ENCODE measurements at places on chromosomes 4 and X. TPM values are rescaled to one million over a fixed set of nuclear protein-coding genes. Genes with fewer than 3 reads are reported as not detected.

The SPANXB1 gene
- not detected for total RNA-seq

The FRMPD3 gene
- total RNA-seq: 24.9 TPM

The MAGEA2 gene
- 2.7 TPM for total RNA-seq

The MGARP gene
- 0.69 TPM for total RNA-seq

The XG gene
- total RNA-seq: not detected

The FAM47E gene
- 2.9 TPM for total RNA-seq

The MAML3 gene
- total RNA-seq: 59.4 TPM

The OTC gene
- total RNA-seq: not detected

The FREM3 gene
- total RNA-seq: not detected

DNA sequence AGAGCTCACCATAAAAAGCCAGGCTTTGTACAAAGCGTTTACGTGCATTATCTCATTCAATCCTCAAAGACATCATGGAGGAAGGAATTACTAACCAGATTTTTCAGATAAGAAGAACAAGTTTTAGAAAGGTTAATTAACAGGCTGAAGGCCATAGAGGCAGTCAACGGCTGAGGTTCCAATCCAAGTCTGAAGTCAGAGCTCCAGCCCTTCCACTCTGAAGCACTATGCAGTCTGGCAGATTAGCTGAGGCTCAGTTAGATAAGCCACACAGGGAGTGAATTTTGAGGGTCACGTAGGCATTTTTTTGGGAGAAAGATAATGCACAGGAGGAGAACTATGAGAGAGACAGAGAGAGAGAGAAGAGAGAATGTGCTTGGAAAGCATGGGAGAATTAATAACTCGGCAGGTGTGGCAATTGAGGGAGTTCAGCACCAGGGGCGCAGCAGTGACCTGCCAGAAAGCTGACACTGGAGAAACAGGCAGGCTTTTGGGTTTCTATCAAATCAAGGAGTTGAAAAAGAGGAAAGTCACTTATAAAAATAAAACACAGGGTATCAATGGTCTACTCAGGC is 116.5 kb upstream of the NAP1L5 start:
- H3K27me3 ChIP-seq: no peaks in the 10 kb centered on the region
- no peak overlapping the region for H3K27ac ChIP-seq
- H3K36me3 ChIP-seq: no peaks in the 10 kb centered on the region
- DNase-seq: no peak
- H3K4me3 ChIP-seq: no peak overlapping the region

DNA sequence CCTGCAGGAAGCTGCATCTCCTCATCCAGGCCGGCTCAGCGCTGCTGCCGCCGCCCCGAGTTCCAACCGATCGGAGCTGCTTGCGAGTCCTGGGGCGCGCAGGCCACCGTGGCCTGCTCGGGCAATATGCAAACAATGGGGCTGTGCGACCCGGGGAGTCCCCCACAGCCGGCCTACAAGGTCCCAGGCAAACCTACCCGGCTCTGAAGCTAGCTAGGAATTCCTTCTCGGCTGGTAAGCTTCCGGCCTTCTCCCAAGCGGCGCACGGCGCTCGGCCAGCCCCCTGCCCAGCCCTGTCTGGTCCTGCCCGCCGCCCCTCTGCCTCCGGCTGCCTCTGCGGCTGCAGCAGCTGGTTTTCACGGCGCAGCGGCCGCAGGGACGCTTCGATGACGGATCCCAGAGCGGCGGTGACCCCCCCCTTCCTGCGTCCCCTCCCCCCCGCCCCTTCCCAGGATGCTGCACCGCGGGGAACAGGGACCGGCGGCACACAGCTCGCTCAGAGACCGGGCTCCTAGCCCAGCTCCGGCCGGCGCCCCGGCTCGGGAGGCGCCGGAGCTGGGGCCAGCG is 59.4 kb downstream of the TSC22D3 start:
- H3K36me3 ChIP-seq: no peaks in the 10 kb centered on the region
- DNase-seq: peak; percentile 73
- H3K27ac ChIP-seq: peak overlapping the region; percentile 95
- H3K4me1 ChIP-seq: peaks cover 9% of the 10 kb centered on the region

GRCh38 chr4:2306773-2307410 is 45.0 kb upstream of the MXD4 start:
- no peaks in the 10 kb centered on the region for H3K4me1 ChIP-seq
- no peak overlapping the region for H3K27ac ChIP-seq
- peaks cover 8% of the 10 kb centered on the region for H3K36me3 ChIP-seq
- no peak for DNase-seq

- H3K27me3 ChIP-seq: no peaks in the 10 kb centered on the region
- no peaks in the 10 kb centered on the region for H3K4me1 ChIP-seq
- no peak for DNase-seq
- no peaks in the 10 kb centered on the region for H3K36me3 ChIP-seq
Measured at GRCh38 chr4:20124317-20125026, 127.2 kb upstream of the SLIT2 start.

GRCh38 chr4:172826346-172826745 is 342.3 kb upstream of the GALNT7 start:
- no peak overlapping the region for H3K4me3 ChIP-seq
- no peaks in the 10 kb centered on the region for H3K36me3 ChIP-seq
- H3K27me3 ChIP-seq: peaks cover 2% of the 10 kb centered on the region
- H3K27ac ChIP-seq: no peak overlapping the region

DNA sequence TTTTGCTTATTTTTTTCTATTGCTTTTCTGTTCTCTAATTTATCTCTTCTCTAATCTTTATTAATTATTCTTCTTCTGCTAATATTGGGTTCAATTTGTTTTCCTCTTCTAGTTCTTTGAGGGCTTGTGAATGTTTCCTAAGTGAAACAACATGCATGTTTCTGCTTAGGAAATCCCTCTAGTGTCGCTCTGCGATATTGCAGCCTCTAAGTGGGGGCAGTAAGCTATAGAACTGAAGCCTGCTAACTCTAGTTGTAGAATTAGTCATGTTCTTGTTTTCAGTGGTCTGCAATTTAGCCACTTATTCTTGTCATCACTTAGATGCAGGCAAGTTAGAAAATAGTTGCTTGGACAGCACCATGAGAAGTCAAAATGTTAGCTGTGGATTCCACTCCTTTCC is 222.6 kb downstream of the SPIN4 start:
- no peaks in the 10 kb centered on the region for H3K27me3 ChIP-seq
- no peak overlapping the region for H3K27ac ChIP-seq
- DNase-seq: peak; percentile 11
- no peak overlapping the region for H3K4me3 ChIP-seq

DNA sequence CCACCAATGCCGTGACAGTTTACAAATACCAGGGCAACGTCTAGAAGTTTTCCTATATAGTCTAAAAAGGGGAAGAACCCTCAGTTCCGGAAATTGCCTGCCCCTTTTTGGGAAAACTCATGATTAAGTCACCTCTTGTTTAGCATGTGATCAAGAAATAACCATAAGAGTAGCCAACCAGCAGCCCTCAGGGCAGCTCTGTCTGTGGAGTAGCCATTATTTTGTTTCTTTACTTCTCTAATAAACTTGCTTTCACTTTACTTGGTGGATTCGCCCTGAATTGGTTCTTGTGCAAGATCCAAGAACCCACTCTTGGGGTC is 20.0 kb upstream of the HOPX start:
- no peak for DNase-seq
- peaks cover 4% of the 10 kb centered on the region for H3K27me3 ChIP-seq
- no peak overlapping the region for H3K27ac ChIP-seq
- no peak overlapping the region for H3K4me3 ChIP-seq
- H3K4me1 ChIP-seq: peaks cover 35% of the 10 kb centered on the region
- H3K36me3 ChIP-seq: no peaks in the 10 kb centered on the region

GRCh38 chrX:103688946-103689345 is 2.4 kb upstream of the MORF4L2 start:
- H3K27me3 ChIP-seq: peaks cover 1% of the 10 kb centered on the region
- no peak overlapping the region for H3K27ac ChIP-seq
- no peak overlapping the region for H3K4me3 ChIP-seq
- no peak for DNase-seq

DNA sequence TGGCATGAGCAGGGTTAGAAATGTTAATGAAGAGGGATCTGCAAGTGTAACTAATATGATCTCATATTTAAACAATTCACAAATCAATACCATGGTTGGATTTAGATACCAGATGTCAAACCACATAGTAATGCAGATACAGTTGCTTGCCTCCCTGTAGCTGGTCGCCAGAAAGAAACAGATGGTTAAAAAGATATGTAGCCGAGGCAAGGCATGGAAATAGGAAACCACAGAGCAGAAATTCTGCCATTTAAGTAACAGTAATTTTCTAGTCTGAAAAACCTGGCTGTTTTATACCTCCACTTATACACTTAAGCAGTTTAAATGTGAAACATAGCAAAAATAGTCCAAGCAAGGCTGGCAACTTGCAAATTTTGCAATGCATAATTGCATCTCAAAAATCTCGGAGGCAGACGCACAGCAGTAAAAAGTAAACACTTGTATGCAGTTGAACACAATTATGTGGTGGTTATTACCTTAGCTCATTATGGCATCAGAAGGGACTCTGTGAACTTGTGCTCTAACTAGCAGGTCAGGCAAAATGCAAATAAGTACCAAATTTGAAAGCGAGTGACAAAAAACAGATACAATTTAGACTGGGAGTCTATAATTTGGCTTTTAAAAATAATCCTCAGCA is 126.8 kb downstream of the NAA11 start:
- peaks cover 9% of the 10 kb centered on the region for H3K27me3 ChIP-seq
- DNase-seq: no peak
- peak overlapping the region; percentile 67 for H3K4me3 ChIP-seq

DNA sequence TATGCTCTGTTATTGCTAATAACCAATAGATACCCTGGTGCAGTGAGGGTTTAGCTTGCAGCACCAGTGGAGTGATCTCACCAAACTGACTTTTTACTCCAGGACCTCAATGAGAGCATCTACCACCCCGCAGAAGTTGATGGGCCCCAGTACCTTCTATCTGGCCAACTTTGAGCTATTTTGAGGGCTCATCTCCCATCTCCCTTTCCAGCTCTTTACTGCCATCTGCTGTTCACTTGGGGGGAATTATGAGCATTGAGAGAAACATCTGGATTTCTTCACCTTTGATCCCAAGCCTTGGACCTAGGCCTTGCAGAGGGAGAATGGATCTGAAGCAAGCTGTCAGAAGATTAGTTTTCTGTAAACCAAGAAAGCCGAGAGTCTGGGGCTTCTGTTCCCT is 143.6 kb downstream of the TMEM164 start:
- H3K36me3 ChIP-seq: no peaks in the 10 kb centered on the region
- no peak overlapping the region for H3K27ac ChIP-seq
- no peaks in the 10 kb centered on the region for H3K4me1 ChIP-seq
- DNase-seq: no peak

GRCh38 chrX:78326401-78326800 is 1.0 kb downstream of the CYSLTR1 start:
- no peaks in the 10 kb centered on the region for H3K36me3 ChIP-seq
- no peaks in the 10 kb centered on the region for H3K27me3 ChIP-seq
- DNase-seq: no peak
- no peaks in the 10 kb centered on the region for H3K4me1 ChIP-seq

- DNase-seq: no peak
- H3K36me3 ChIP-seq: peaks cover 21% of the 10 kb centered on the region
- peaks cover 11% of the 10 kb centered on the region for H3K27me3 ChIP-seq
- H3K4me3 ChIP-seq: no peak overlapping the region
Measured at GRCh38 chr4:25908491-25908901, 5.5 kb upstream of the SMIM20 start.

DNA sequence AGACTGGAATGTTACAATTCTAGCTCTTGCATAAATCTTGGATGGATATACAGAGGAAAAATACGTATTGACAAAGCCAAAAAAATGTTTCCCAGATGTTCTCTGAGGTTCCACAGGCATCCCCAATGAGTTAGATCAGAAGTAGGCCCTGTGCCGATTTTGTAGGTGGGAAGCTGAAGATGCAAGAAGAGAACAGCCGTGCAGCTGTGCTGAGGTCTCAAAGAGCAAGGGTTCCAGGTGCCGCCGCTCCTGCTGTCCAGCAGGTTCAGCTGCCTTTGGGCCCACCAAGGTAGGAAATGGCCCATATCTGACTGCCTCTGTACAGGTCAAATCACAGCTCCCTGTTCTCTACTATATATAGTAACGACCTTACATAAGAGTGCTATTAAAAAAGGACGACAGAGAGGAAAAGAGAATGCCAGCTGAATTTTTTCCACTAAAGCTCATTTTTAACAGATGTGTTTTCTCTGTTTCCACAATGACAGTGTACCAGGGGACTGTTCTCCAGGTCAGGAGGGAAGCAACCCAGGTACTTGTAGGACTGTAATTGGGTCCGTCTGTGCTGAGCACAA is 155.6 kb downstream of the CBR4 start:
- no peak overlapping the region for H3K4me3 ChIP-seq
- peaks cover 3% of the 10 kb centered on the region for H3K36me3 ChIP-seq
- H3K4me1 ChIP-seq: peaks cover 7% of the 10 kb centered on the region
- no peak for DNase-seq
- H3K27me3 ChIP-seq: no peaks in the 10 kb centered on the region

GRCh38 chr4:9933956-9934355 is 87.3 kb downstream of the SLC2A9 start:
- DNase-seq: no peak
- H3K27ac ChIP-seq: no peak overlapping the region
- H3K4me3 ChIP-seq: no peak overlapping the region

DNA sequence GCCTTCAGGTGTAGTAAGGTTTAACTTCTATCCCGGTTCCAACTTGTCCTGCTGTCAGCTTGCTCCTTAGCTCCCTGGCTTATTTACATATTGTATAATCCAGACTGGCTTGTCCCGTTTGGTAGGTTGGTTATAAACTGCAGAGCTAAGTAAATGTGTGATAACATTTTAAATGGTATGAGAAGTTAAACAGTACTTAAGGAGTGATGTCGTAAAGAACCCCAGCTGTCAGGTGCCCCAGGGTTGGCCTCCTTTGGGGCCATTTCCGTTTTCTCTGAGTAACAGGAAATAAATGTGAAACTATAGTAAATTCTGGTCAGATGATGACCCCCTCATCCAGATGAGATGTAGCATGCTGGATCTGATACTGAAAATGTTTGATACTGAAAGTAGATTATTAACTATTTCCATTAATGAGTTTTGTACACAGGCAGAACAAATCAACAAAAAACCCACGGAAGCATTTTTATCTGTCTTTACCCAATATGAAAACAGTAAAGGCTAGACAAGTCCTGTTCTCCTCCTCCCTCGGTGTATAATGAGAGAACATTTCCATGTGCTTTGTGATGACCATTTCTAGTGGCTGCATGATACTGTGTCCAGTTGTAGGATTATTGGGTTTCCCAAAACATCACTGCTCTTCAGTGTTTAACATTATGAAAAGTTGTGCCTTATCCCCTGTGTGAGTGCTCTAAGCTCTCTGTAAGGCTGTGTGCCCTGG is 22.4 kb downstream of the GAB1 start:
- H3K27me3 ChIP-seq: no peaks in the 10 kb centered on the region
- peaks cover 28% of the 10 kb centered on the region for H3K4me1 ChIP-seq
- H3K27ac ChIP-seq: no peak overlapping the region
- no peak overlapping the region for H3K4me3 ChIP-seq

DNA sequence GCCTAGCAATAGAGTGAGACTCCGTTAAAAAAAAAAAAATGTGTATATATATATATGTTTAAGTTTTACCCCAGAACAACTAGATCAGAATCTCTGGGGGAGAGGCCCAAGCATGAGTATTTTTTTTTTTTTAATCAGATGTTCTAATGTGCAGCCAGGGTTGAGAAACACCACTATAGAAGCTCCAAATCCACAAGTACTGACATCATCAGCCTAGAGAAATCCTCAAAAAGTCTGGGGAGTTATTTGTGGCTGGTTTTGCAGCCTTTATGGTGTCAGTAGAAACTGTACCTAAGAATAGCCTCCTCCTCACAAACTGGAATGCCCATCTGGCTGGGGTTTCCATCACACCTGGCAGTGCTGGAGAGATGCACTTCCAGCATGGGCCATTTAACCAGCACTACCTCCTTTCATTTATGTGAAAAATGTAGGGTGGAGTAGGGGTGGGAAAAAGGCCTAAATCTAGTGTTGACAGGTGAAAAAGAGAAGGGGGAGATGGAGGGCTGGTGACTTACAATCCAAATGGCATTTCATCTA is 93.5 kb downstream of the CBLL2 start:
- no peaks in the 10 kb centered on the region for H3K4me1 ChIP-seq
- no peaks in the 10 kb centered on the region for H3K36me3 ChIP-seq
- H3K4me3 ChIP-seq: no peak overlapping the region
- H3K27ac ChIP-seq: no peak overlapping the region

Measured in glutamatergic neuron (in vitro differentiated cells).